Left forelimb (tissue), 1 donor: ENCODE measurements at places on chromosomes 5 and 9.

DNA sequence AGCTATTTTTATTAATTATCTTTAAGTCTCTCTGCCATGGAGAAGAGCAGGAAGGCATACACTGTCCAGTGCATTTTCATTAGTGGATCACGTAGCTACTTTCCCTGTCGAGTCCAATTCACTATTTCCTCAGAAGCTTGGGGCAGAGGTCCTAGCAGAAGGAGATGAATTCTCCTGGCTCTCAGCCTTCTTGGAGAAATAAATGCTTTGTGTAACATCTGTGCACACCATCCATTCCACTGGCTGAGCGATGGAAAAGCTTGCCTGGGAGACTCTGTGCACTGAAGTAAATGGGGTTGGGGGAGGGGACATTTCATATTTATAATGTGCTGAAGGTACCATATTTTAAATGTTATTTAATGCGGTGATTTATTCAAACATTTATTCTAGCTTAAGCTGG is 23.4 kb downstream of the PROP1 start:
- no peak for DNase-seq

GRCh38 chr5:68219161-68219816 is 3.7 kb downstream of the PIK3R1 start:
- DNase-seq, result no peak

GRCh38 chr9:96148634-96149532 is 153.1 kb downstream of the HSD17B3 start:
- DNase-seq, result no peak

- peak; percentile 1 for DNase-seq
Measured at GRCh38 chr9:107690021-107690420, 200.5 kb upstream of the KLF4 start.

DNA sequence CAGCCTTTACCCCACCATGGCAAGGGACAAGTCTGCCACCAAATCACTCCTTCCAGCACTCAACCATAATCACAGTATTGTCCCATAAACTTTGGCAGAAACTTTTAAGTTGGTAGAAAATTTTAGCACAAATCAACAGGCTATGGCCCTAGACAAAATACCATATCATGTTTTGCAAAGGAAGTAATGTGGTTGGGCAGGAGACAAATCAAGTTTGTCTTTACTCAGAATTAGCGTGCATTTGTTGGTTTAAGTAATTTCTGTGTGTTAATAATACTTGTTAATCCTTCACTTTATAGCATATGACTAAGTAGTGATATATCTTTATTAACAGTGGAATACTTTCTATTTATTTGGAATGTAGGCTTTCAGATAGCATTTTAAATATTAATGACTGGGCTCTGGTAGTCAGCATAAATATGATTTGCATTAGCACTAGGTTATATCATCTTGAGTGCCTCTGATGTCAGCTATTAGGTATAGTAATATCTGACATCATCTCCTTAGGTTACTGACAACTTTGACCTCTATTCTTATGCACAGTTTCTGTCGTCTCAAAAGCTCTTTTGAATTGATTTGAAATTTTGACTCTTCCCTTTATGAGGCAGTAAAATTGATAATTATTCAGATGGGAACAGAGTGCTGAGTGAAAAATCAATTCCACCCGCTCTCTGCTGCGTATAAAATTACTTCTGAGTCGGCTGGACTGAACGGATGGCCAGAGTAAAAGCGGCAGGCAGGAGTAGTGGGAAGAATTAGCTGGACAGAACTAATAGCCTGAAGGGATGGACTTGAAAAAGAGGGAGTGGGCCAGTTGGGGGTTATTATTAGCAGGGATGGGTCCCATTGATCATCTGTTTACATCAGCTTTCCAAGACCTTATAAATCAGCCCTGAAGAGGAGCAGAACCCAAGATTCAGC is 40.1 kb upstream of the TLX3 start:
- no peak for DNase-seq

GRCh38 chr5:172549696-172550095 is 91.4 kb upstream of the NEURL1B start:
- no peak for DNase-seq

- no peak for DNase-seq
Measured at GRCh38 chr9:6999794-7000193, 242.0 kb downstream of the KDM4C start.

DNA sequence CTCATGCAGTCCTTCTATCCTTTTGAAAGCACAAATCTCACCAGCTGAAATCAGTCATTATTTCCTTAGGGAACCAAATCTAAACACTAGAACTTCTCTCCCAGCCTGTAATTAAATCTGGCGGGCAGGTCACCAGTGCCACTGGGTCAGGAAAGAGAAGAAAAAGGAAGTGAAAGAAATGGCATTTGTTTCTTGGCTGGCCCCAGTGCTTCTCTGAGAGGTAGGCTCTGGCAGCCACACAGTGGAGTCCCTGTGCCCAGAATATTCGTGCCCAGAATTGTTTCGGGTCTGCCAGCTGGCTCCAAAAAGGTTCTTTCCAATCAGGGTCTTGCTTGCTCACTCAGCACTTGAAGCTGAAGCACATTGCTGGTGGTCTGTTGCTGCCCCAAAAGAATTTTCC is 133.9 kb upstream of the MTAP start:
- no peak for DNase-seq

DNA sequence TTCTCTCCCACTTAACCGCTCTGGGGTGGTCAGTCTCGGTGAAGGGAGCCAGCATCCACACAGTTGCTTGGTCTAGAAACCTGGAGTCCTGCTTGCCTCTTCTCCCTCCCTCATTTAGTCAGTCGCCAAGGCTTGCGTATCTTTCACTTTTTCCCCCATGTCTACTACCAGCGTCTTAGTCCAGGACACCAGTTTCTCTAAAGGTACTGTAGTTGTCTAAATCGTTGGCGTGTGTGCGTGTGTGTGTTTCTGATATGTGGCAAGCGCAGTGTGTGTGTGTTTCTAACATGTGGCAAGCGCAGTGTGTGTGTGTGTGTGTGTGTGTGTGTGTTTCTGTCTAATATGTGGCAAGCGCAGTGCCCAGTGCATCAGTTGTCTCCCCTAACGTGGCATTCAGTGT is 641 bp downstream of the ATP6V1G1 start:
- no peak for DNase-seq

GRCh38 chr5:143140492-143141203 is 262.8 kb downstream of the NR3C1 start:
- DNase-seq, result no peak

- peak; percentile 65 for DNase-seq
Measured at GRCh38 chr5:132267931-132268768, 10.7 kb downstream of the PDLIM4 start.

GRCh38 chr5:56305001-56305950 is 72.1 kb upstream of the ANKRD55 start:
- no peak for DNase-seq

DNA sequence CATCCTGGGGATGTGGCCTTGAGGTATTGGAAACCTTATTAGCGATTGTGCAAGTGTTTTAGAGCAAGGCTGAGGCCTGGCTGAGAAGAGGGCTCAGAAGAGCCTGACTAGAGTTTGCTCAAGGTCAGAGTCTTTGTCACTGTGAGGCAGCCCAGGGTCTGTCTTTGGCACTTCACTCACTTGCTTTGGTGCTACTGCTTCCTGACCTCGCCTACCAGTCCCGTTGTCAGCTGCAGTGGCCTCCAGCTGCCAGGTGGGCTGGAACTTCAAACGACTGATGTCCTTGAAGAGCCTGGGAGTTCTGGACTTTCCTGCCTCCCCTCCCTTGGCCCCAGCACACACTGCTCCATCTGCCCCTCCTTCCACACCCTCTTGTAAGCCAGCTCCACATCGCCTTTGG is 228.0 kb downstream of the SNX18 start:
- no peak for DNase-seq

- DNase-seq, result no peak
Measured at GRCh38 chr5:125298746-125299379, 552.4 kb upstream of the ZNF608 start.

GRCh38 chr9:89522959-89523285 is 25.0 kb upstream of the SEMA4D start:
- DNase-seq, result no peak

- no peak for DNase-seq
Measured at GRCh38 chr5:58484505-58484904, 6.7 kb upstream of the GAPT start.

DNA sequence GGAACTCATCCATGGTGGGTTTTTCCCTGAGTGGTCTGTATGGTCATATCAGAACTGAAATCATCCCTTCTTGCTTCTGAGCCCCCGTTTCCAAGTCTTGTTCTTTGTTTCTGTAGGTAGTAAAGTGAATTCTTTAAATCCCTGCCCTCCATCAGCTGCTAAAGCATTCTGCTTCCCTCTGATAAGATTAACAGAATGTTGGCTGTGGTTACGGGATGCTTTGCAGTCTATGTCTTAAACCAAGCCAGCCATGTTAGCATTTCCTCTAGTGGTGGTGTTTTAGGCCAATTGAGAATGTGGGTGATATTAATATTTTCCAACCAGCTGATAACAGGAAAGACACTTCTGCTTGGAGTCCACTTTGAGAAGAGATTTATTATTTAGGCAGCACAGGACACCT is 22.0 kb upstream of the KCNIP1 start:
- DNase-seq, result no peak

- no peak for DNase-seq
Measured at GRCh38 chr9:8750639-8751051, 951.1 kb upstream of the DMAC1 start.

- no peak for DNase-seq
Measured at GRCh38 chr9:72958485-72959281, 5.8 kb upstream of the ALDH1A1 start.

DNA sequence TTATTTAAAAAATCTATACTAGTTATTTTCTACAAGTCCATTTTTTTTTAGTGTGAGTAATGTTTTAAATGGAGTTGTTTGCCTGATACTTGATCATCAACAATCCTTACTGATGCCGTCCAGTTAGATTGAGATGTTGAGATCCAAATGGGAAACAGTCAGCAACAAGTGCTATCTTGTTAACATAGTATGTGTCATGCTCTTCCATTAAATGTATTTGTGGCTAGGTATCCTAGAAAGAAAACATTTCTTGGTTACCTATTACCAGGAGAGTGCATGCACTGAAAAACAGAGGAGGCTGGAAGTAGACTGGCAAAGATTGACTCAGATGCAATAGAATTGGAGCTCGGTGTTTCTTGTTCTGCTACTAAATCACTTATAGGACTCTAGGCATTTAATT is 123.4 kb upstream of the MAN2A1 start:
- DNase-seq, result no peak

DNA sequence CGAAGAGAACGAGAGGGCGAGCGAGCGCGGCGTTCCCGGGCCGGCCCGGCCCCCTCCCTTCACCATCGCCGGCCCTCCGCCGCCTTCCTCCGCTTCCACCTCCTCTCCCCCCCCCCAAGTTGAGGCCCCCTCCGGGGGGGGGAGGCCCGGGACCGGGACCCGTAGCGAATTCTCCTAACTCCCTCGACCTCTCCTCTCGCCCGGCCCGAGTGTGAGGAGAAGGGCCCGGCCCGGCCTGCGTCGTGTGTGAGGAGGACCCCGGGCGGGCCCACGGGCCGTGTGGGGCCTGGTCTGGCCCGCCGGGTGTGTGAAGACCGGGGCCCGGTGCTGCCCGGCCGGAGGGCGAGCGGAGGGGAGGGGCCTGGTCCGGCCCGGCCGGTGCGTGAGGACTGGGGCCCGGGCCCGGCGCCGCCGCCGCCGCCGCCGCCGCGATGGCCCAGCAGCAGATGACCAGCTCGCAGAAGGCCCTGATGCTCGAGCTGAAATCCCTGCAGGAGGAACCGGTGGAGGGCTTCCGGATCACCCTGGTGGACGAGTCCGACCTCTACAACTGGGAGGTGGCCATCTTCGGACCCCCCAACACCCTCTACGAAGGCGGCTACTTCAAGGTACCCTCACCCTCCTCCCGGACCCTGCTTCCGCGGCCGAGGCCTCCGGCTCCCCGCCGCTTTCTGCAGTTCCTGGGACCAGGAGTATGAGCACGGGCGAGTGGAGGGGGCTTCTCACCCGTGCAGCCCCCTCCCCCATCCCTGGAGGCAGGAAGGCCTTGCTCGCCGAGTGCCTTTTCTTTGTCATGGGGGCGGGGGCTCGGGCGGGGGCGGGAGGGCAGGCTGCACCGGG is 587 bp downstream of the UBE2R2 start:
- DNase-seq, result peak; percentile 83

GRCh38 chr9:15276328-15276938 is 30.6 kb downstream of the TTC39B start:
- DNase-seq, result no peak

DNA sequence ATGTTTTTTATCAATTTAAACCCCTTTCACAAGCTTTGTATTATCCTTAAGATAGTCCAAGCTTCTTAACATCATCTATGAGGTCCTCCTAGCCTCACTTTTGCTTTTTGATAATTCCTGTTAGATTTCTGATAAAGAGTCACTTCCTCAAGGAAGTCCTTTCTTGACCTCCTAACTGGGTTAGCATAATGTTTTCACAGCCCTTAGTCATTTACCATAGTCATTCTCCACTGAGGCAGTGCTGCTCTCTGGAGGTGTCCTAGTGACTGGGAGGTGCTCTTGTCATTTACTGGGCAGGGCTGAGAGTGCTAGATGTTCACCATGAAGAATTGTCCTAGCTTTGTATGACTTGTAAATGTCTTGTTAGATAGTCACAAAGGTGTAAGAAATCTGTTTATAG is 26.4 kb downstream of the TNPO1 start:
- no peak for DNase-seq

- DNase-seq, result no peak
Measured at GRCh38 chr5:123155446-123155960, 66.5 kb downstream of the PRDM6 start.
